ENCODE measurements at places on chromosomes 2 and 18.

DNA sequence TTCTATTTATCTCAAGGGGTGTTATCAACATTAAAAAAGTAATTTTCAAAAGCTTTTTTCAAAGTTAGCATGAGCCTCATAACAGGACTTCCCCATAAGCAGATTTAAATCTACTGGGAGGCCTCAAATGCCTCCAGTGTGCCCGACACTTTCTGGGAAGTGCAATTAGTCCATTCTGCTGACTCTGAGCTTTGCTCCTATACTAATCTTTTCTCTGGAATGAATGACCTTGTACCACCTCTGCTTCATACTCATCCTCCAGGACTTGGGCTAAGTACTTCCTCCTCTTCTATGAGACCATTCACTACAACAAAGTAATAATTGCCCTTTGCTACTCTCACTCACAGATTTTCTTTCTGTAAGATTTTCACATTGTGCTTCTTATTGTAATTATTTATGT lies 111.1 kb downstream of the RIT2 start:
- DNase-seq = no peak

GRCh38 chr2:127634066-127634617 lies 11.8 kb upstream of the GPR17 start:
- DNase-seq = no peak

GRCh38 chr18:69261406-69261805 lies 139.3 kb upstream of the DOK6 start:
- no peak for DNase-seq

- no peak for DNase-seq
Observed at GRCh38 chr18:21774722-21775121, 34.1 kb downstream of the MIB1 start.

- no peak for DNase-seq
Observed at GRCh38 chr2:159450180-159450579, 163.7 kb upstream of the WDSUB1 start.

DNA sequence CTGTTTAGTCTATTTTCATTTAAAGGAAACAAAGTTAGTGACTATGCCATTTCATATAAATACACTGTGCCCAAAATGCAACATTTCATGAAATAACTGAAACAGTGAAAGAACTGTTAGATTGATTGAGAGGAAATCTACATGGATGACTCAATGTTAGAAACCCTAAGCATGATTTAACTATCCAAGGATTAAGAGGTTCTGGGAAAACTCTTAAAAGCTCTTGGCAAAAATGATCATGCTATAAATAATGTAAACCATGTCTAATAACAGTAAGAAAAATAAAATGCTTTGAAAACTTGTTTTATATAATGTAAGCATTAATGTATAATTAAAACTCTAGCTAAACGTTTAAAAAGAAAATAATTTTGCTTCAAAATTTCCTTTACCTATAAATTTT lies 23.5 kb downstream of the MMADHC start:
- DNase-seq = no peak

GRCh38 chr2:234678711-234679110 lies 181.8 kb upstream of the ARL4C start:
- DNase-seq = no peak

DNA sequence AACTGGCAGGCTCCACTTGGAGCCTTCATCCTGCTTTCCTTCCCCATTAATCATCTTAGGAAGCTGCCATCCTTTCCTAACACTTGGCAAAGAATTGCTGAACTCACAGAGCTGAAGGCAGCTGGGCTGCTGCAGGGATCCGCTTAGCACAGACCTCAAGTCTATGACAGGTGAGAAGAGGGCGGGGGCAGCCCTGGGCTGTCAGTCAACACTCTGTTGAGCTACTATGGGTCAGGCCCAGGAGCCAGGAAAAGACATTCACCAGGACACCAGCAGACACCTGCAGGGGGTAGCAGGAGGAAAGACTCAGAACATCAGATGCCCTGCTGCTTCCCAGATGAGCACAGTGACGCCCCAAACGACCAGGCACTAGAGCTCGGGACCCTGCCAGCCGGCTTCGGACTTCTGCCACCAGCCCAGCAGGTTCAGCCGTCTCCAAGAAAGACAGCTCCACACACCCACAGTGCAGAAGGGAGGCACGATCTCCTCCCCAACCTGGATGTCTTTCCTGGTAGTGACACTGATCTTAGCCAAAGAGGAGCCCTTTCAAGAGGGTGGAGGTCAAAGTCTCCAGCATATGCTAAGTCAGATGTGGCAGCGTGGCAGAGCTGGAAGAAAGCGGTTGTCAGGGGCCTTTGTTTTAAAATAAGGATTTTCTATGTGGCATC lies 55.2 kb downstream of the SNORC start:
- DNase-seq = no peak

DNA sequence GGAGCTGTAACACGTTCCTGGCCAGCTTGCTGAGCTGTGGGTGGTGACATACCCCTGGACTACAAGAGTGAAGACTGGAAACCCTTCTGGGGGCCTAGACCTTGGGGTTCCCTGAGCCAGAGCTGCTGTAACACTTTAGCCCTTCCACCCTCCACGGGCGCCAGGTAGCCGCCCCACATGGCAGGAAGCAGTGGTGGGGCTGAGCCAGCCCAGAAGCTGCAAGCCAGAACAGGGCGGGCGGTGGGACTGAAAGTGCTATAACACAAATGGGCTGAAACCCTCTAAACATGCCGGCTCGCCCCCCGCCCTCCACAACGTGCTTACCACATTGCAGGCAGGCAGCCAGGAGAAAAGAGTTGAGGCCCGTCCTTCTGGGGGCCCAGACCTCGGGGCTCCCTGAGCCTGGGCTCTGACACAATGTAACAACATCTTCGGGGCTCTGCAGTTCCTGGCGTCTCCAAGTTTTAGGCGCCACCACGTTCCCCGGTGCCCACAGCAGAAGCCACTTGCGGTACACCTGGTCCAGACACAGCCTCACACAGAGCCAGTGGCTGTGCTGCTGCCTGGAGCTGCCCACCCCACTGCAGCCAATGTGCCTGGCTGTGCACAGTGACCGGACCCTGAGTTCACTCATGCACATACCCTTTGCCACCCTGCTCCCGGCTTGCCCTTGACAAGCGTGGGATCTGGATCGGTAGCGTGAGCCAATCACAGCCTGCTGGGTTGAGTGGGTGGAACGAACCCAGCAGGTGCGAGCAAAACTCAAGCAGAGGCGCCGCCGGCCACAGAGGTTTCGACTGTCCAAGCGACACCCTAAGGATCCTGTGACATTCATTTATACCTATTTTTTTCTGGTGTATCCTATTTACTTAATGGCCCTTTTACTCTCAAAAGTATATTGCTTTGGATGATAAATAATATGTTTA lies 127.4 kb upstream of the FHL2 start:
- no peak for DNase-seq

GRCh38 chr18:74570266-74570665 lies 27.4 kb upstream of the ZNF407 start:
- no peak for DNase-seq

- DNase-seq = no peak
Observed at GRCh38 chr2:169106134-169106533, 36.8 kb downstream of the DHRS9 start.
